Left ventricle myocardium superior (tissue), 1 donor: ENCODE measurements at places on chromosomes 11 and 22. TPM values are rescaled to one million over a fixed set of nuclear protein-coding genes. Genes with fewer than 3 reads are reported as not detected.

RCOR2 gene
- total RNA-seq: 14.5 TPM

ARVCF gene
- 26.8 TPM for total RNA-seq

GAB4 gene
- total RNA-seq: not detected

ALDH3B1 gene
- total RNA-seq: 4.9 TPM

DNA sequence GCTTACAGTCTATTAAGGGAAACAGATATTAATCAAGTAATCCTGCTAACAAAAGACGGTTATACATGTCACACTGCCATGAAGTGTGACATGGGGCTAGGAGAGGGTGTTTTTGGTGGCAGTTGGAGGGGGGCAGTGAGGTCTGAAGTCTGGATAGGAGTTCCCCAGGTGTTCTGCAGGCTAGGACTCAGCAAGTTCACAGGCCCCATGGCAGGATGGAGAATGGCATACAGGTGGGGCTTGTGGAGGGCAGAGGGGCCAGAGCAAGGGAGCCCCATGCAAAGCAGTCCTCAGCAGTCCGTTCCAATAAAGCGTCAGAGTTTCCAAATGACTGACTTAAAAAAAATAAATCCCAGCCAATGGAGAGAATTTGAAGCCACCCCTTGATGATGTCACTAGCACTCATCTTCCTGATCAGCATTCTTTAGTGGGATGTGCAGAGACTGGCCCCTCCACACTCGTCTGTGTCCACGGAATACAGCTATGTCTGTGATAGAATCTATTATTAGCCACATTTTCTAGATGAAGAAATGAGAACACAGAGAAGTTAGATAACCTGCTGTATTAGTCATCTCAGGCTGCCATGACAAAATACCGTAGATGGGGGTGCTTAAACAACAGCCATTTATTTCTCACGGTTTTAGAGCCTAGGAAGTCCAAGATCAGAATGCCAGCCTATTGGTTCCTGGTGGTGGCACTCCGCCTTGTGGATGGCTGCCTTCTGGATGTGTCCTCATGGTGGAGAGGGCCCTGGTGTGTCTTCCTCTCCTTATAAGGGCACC lies 32.6 kb downstream of the PRDM11 start:
- no peak for DNase-seq

DNA sequence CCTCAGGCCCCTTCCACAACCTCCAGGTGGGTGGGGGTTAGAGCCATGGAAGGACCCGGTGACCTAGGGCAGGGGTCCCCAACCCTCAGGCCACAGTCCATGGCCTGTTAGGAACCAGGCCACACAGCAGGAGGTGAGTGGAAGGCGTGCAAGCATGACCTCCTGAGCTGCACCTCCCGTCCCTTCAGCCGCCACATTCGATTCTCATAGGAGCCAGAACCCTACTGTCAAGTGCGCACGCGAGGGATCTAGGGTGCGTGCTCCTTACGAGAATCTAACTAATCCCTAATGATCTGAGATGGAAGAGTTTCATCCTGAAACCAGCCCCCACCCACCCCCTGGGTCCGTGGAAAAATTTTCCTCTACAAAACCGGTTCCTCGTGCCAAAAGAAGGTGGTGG lies 3.6 kb upstream of the KRTAP5-4 start:
- no peak for DNase-seq

DNA sequence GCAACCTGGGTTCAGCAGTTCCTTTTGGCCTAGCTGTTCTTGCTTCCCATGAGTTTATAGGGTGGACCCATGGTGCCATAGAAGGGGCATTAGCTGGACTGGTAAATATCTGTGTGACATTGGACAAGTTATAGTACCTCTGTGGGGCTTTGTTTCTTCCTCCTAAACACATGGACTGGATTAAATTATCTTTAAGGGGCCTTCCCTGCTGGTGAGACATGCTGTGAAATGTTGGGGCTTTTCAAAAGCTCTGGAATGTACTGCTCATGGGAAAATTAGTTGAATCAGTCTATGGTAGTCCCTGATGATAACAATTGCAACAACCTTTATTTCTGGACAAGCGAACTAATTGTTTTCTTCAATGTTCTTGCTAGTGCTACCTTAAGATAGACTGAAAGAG lies 276.2 kb downstream of the BLID start:
- no peak for DNase-seq

DNA sequence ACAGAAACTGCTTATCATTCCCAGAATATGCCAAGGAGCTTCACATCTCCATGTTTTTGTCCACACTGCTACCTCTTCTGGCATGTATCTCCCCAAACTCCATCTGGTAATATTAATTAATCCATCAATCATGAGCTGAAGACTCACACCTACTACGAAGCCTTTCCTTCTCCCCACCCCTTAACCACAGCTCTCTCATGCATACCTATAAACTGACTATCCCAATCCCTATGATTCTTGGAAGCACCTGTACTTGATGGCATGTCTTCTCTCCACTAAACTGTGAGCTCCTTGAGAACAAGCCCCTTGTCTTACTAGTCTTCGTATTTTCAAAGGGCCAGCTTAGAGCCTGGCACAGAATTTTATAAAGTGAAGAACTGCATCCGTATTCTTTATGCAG lies 47.3 kb downstream of the RELT start:
- no peak for DNase-seq

DNA sequence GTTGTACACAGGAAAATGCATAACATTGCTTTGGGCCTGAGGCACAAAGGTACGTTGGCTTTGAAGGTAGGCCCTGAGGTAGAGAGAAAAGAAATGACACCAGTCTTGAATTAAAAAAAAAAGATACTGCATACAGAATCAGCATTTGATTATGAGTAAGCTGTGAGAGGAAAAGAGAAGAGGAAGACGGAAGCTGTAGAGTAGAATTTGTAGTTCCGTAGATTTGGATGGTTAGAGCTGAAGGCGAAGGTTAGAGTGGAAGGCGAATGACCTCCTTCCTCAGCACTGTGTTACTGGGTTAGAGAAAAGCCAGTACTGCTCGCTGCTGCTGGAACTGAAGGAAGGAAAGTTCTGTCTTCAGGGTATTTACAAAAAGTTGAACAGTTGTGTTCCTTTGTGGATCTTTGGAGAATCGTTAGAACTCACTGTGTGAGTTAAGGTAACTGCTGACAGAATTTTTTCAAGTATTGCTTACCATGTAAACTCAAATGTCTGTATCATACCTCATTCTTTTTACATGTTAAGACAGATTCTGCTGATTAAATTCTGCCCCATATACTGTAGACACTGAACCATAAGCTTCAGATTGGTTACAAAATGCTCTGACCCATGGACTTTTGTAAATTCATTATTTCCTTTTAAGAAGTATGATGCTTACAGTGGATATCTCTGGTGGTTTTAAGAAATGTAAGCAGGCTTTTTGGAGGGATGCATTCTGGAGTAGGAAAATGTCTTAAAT lies 50.2 kb downstream of the MCAM start:
- DNase-seq: no peak

GRCh38 chr11:35056391-35057093 lies 82.4 kb upstream of the CD44 start:
- DNase-seq: no peak
